ENCODE measurements at places on chromosomes 3 and 15. TPM values are rescaled to one million over a fixed set of nuclear protein-coding genes. Genes with fewer than 3 reads are reported as not detected.

- no peak for DNase-seq
These were observed 2.5 kb downstream of the SERPINI1 start for GRCh38 chr3:167738037-167738436.

DNA sequence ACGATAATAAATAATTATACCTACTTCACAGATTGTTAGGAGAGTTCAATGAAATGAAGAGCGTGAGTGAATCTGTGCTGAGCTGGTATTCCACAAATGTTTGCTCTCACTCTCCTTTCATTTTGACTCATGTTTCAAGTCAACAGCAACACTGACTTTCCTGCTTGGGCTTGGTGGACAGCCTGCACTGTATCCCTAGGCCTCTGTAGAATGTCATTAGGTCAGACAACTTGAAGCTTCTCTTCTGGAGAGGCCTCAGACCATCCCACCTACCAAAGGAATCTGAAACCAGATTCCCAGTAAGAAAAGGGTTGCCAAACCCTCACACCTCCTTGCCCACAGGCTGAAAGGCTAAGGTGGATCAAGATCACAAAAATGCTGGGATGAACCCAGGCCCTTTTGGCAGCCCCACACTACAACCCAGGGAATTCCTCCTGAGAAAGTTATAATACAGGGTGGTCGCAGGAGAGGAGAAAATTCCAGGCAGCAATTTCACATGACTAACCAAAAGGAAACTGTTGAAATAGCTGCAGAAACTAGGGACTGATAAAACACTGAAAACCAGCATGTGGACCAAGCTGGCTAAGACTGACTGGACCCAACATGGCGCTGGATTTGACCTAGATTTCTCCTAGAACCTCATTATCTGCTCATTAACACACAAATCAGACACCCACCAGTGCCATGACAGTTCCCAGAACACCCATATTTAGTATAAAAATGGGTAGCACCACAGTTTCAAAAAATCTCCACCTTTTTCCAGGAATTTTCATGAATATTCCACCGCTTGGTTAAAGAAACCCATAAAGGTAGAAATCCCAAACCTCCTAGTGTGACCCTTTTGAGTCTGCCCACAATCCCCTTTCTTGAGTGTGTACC is 57.0 kb upstream of the ZNF148 start:
- DNase-seq, result no peak

- DNase-seq, result no peak
These were observed 396.0 kb downstream of the GAP43 start for GRCh38 chr3:116019254-116019763.

- no peak for DNase-seq
These were observed 64.1 kb downstream of the AAGAB start for GRCh38 chr15:67190326-67190725.

DNA sequence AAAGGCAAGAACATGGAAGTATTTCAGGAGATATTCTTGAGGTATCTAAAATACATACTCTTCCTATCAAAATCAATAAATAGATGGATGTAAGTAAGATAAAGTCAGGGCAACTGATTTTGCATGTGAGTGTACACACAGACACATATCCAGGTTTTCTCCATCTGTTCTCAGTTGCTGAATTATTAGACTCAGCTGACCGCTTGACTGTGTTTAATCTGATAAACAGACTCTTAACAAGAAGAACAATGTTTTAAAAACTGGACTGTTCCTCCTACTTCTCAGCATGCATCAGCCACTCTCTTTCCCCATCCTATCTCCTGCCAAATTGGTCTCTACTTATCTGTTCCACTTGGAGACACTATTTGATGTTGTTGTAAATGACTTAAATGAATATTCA is 73.5 kb downstream of the GOLGA8G start:
- DNase-seq, result no peak

DNA sequence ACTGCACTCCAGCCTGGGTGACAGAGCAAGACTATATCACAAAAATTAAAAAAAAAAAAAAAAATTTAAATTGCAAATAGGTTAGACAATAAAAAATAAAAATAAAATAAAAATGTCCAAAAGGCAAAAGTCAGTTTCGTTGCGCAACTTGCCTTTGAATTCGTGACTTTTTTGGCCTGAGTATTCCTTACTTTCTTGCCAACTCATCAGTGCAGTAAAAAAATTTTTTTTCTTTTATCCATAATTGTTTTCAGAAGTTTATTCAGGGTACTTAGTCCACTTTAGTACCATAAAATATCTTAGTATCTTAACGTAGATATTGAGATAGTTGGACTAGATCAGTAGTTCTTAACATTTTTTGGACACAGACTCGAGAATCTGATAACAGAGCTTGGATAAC is 22.4 kb upstream of the CILP start:
- DNase-seq, result no peak

GRCh38 chr3:150367757-150368156 is 40.3 kb upstream of the TSC22D2 start:
- no peak for DNase-seq

GRCh38 chr15:80491163-80491847 is 87.1 kb downstream of the ARNT2 start:
- DNase-seq, result no peak

DNA sequence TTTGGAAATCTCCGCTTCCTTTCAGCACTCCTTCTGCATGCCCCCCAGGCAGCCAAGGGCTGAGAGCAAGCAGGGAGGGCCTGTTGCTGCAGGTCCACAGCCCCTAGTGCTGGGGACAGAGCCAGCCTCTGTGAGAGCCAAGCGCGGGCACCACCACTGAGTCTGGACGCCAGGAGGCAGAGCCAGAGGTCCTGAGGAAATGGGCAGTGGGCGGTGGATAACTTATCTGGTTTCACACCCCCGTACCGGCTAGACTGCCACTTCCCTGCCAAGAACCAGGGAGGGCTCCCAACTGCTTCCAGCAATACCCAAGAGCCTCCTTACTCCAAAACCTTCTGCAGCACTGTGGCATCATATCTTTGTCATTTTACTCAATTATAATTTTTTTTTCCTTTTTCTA is 141.6 kb upstream of the IGF1R start:
- no peak for DNase-seq

GRCh38 chr15:56832125-56832524 is 86.3 kb upstream of the TCF12 start:
- no peak for DNase-seq

GRCh38 chr3:139455206-139455605 is 21.1 kb downstream of the RBP2 start:
- no peak for DNase-seq

DNA sequence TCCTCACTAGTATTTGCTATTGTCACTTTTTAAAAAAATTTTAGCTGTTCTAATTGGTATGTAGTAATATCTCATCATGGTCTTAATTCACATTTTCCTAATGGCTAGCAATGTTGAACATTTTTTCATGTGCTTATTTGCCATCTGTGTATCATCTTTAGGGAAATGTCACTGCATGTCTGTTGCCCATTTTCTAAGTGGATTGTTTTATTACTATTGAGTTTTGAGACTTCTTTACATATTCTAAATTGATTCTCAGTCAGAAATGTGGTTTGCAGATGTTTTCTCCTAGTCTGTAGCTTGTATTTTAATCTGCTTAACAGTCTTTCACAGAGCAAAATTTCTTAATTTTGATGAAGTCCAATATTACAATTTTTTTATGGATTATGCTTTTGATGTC is 33.6 kb upstream of the SEC22A start:
- no peak for DNase-seq

DNA sequence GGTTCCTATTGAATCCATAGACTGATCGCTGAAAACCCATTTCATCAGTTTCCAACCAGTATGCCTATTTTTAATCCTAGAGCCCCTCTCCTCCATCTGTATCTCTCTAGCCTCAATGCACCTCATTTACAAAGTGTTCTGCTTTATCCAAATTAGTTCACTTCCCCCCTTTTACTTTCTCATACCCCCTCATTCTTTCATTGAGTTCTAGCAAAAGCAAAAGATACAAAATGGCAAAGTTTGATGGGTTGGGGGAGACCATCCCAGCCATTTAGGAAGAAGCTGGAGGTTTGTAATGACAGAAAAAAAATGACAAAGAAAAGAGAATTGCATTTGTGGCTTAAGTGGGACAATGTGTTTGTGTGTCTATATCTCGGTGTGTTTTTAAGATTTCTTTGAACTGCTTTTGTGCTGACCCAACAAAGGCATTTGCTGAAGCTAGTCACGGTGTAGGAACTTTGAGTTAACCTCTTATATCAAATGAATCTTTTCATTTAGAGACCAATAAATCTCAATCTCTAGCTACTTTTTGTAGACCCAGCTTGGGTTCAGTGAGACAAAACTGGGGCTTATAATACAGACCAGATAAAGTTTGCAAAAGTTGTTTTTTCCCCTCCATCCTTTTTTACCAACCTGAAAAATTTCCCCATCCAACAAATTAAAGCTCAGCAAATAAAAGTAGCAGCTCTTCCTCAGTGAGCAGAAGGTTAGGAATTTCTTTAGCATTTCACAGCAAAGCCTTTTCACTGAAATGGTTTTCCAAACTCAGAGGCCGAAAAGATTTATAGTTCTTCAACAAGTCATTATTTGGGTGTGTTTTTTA is 18.7 kb downstream of the NR2F2 start:
- DNase-seq, result no peak

GRCh38 chr15:46856839-46857502 is 860.3 kb upstream of the SEMA6D start:
- DNase-seq, result no peak

GRCh38 chr15:80693682-80694610 is 1.2 kb upstream of the ABHD17C start:
- DNase-seq, result no peak

- no peak for DNase-seq
These were observed 3.7 kb downstream of the IFT80 start for GRCh38 chr3:160395297-160395696.

- no peak for DNase-seq
These were observed 1442.8 kb upstream of the ALCAM start for GRCh38 chr3:103923907-103924306.

DNA sequence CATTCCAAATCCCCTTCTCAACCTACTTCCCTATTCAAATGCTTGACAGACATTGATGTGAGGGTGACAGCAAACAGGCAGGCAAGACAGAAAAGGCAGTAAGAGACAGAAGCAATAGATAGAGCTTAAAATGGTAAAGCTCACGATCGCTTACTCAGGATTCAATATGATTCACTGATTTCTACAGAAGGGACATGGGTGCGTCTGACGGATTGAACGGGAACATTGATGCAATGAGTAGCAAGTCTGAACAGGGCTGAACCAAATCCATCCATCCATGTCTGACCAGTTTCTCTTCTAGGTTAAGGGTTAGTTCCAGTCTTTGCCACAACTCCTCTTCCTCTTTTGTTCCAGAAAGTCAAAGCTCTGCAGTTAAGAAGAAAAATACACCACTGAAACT is 35.1 kb downstream of the P2RY1 start:
- DNase-seq, result no peak

GRCh38 chr3:140292684-140293083 is 357.7 kb downstream of the CLSTN2 start:
- no peak for DNase-seq

GRCh38 chr15:61155741-61156700 is 73.1 kb downstream of the RORA start:
- no peak for DNase-seq

Gene NIT2
- total RNA-seq, result 36.2 TPM

Gene SCAP
- total RNA-seq, result 57.7 TPM

Gene CCDC13
- total RNA-seq, result 1.1 TPM

Gene ELL3
- 3.6 TPM for total RNA-seq

Gene RRP9
- total RNA-seq, result 55.8 TPM

Gene ETFA
- total RNA-seq, result 144 TPM

Gene NGLY1
- 29.2 TPM for total RNA-seq

Gene TEX9
- total RNA-seq, result 3.8 TPM

Gene LIPC
- not detected for total RNA-seq

Gene NOX5
- 0.56 TPM for total RNA-seq

Gene GRK7
- total RNA-seq, result 0.46 TPM

All from omental fat pad (tissue), 4 donors.